ENCODE measurements at places on chromosomes 5 and 9. TPM values are rescaled to one million over a fixed set of nuclear protein-coding genes. Genes with fewer than 3 reads are reported as not detected.

- DNase-seq: peak; percentile 82
These were observed 14.7 kb upstream of the LARP1 start for GRCh38 chr5:154740483-154740882.

- peak; percentile 40 for DNase-seq
These were observed at the start of gene PCDHGA5 for GRCh38 chr5:141363952-141364660. Gene PCDHGA5, plus strand, starts transcription at chr5:141364162. Its CDS starts 169 bp downstream, at chr5:141364331.

DNA sequence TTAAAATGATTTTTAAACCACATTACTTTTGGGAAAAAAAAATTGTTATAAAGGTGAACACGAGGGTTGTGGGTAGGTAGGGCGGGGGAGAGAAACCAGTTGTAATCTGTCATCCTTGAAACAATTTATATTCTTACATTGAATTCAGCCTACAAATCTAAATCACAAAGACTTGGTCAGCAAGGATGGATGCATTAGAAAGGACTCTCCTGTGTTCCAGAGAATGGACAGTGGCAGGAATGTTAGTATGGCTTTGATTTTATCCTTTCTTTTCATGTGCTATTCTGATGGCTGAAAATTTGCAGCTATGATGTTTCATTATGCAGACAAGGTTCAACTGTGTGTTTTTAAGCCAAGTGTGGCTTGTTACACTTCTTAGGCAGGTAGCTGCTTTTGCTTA lies 234.7 kb downstream of the SLF1 start:
- DNase-seq: no peak

Gene SPINK13
- not detected for polyA plus RNA-seq

- DNase-seq: peak; percentile 68
These were observed 14.6 kb downstream of the FOXD1 start for GRCh38 chr5:73433982-73434342.

DNA sequence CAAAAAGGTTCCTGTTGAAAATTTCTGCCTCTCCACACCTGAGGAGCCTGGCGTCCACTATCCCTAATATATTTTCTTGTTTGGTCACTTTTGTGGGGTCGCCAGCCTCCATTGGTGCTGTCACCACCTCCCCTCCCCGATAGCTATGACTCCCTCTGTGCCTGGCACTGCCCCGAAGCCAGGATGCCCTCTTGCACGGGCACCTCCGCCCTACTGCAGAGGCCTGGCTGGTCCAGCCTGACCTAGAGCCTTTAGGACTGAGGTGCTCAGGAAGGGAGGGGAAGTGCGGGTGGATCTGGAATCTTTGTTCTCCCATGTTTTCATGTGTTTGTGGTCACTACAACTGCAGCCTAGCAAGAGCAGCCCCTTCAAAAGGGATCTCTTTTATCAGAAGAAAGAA lies 62.6 kb downstream of the WNK2 start:
- no peak for DNase-seq

GRCh38 chr5:52920929-52921328 lies 68.2 kb upstream of the ITGA2 start:
- DNase-seq: peak; percentile 54

- peak; percentile 98 for DNase-seq
These were observed 175.9 kb downstream of the MAN2A1 start for GRCh38 chr5:109865637-109866036.

- no peak for DNase-seq
These were observed 123.8 kb downstream of the FAM170A start for GRCh38 chr5:119752921-119753886.

DNA sequence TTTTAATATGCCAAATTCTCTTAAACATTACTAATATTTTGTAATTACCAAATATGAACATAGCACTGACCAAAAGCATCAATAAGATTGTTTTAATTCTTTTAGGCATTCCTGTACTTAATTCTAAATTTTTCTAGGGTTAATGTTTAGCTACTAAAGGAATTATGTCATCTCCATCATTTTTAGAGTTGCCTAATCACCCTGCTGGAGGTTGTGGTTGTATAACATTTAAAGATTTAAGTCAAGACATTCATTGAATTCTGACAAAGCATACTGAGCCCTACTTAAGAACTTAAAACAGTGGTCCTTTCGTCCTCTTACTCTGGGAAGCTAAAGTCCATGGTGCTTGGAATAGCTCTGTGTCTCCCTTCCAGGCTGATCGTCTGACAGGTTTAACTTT lies 28.1 kb upstream of the DAB2 start:
- DNase-seq: peak; percentile 75

- no peak for DNase-seq
These were observed 50.5 kb upstream of the RNU6ATAC start for GRCh38 chr9:134214766-134215419.

DNA sequence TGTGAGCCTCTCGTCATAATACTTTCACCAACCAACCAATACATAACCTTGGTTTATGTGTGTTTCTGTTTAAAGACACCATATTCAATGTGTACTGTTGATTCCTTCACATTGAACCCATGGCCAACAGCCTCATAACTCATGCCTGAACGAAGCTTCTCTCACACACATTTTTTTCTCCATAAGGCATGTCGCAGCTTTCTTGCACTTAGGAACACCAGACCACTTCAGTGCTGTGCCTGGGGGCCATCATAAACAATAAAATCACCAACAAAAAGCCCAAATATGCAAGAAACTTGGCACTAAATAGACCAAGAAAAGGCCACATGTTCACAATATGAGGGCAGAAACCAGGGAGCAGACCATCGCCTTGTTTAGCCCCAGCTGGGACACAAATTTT lies 192.2 kb downstream of the ROR2 start:
- DNase-seq: no peak

- peak; percentile 82 for DNase-seq
These were observed 22.1 kb upstream of the MARCHF6 start for GRCh38 chr5:10331341-10331796.

Gene SPATA31E1
- 0.04 TPM for polyA plus RNA-seq

Gene LCN2
- not detected for polyA plus RNA-seq

Gene ADRB2
- 2.7 TPM for polyA plus RNA-seq

DNA sequence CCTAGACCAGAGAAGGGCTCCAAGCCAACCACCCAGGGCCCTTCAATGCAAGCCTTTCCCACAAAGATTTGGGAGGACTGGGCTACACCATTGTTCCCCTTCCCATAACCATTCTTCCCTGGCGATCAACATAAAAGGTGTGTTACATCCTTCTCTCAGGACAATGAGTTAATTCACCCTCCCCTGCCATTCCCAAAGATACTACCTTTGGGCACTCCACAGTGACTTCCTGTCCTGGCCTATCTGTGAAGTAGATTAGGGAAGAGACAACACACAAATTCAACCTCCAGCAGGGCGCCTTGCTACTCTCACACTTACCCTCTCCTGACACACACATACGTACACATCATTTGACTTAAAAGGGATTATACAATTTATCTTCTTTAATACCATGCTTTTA lies 23.2 kb upstream of the IL17B start:
- no peak for DNase-seq

DNA sequence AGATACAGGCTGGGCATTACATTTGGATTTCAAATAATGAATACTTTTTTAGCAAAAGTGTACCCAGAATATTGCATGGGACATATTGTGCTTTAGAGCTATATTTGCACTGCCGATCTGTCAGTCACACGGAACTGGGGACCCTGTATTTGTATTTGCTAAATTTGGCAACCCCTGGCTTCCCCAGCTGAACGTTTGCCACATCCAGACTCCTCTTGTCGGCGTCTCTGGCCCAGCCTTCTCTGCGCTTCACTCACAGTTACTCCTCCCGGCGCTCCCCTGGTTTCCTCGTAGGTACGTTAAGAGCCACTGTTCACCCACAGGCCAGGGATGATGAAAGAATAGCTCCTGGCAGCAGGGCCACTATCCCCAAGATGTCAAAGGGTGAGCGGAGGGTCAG lies 58.7 kb downstream of the NSUN2 start:
- no peak for DNase-seq
